Stimulated activated CD4-positive, alpha-beta T cell treated with anti-CD3 and anti-CD28 coated beads, Interleukin-2, amount 100 ng/mL, for 24 hours (primary cell): ENCODE measurements at places on chromosomes 7 and 10.

- no peak for DNase-seq
These were observed 381.3 kb downstream of the NRG3 start for GRCh38 chr10:82256275-82256674.

GRCh38 chr10:104318326-104318725, 19.9 kb downstream of the ITPRIP start:
- DNase-seq, result no peak

- DNase-seq, result no peak
These were observed 67.9 kb upstream of the AFAP1L2 start for GRCh38 chr10:114471906-114472876.

GRCh38 chr7:41574377-41574776, 128.5 kb downstream of the INHBA start:
- DNase-seq, result no peak

DNA sequence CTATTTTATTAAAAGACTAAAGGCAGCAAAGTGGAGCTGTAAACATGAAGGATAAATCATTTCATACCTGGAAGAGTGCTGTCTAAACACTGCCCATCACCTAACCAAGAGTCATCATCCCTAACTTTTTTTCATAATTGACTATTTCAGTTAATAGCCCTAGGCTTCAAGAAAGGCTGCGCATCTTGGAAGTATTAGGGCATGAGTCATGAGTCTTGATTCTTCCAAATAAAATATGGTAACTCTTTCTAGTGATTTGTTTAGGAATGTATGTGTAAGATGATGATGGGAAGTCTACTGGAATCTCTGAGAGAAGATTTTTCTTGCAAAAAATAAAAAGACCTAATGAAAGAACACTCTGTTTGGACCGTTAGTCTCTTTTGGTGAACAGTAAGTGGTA, 207.7 kb upstream of the AHR start:
- no peak for DNase-seq

DNA sequence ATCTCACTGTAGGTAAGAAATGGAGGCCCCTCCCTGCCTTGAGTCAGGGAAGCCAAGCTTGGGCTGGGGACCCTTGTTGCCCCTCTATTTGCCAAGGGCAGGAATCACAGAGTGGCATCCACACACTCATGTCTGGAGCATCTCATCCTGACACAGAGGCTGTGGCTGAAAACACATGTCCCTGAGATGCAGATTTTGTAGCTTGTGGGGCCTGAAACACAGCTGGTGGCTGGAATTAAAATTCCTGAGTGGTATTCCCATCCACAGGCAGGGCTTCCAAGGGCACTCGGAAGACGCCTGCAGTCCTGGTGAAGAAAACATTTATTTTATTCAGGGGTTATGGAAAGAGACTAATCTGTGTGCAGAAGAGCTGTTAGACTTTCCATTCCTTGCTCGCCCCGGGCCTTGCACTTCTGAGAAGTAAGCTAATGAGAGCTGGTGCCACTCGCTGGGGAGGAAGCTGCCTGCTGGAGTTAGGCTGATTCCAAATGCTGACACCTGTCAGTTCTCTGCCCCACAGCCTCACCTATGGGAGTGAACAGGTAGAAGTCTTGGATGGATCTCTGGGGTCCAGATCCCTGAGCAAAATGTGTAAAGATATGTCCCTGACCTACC, 36.0 kb downstream of the C10orf120 start:
- DNase-seq, result no peak

- no peak for DNase-seq
These were observed 6.5 kb downstream of the TMEM184A start for GRCh38 chr7:1549357-1550004.

GRCh38 chr10:22340329-22341189, 4.7 kb upstream of the SPAG6 start:
- DNase-seq, result peak; percentile 66

GRCh38 chr10:32940321-32941301, 17.4 kb downstream of the ITGB1 start:
- DNase-seq, result no peak

DNA sequence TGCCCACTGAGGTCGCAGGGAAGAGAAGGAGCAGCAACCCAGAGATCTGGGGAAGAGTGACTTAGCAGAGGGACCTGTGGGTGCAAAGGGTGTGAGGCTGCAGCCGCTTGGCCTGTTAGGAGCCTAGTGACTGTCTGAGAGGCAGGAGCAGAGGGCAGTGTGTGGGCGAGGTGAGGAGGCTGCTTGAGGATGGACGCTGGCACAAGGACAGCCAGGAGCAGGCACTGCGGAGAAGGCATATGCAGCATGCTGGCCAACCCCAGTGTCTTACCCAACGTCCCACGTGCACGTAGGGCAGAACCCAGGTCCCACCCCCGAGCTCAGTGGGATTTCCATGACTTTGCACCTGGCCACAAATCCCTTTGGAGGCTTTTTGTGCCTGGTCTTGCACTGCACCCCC, 54.1 kb downstream of the C10orf105 start:
- DNase-seq, result no peak

GRCh38 chr10:35696392-35697287, 54.5 kb upstream of the FZD8 start:
- DNase-seq, result no peak

DNA sequence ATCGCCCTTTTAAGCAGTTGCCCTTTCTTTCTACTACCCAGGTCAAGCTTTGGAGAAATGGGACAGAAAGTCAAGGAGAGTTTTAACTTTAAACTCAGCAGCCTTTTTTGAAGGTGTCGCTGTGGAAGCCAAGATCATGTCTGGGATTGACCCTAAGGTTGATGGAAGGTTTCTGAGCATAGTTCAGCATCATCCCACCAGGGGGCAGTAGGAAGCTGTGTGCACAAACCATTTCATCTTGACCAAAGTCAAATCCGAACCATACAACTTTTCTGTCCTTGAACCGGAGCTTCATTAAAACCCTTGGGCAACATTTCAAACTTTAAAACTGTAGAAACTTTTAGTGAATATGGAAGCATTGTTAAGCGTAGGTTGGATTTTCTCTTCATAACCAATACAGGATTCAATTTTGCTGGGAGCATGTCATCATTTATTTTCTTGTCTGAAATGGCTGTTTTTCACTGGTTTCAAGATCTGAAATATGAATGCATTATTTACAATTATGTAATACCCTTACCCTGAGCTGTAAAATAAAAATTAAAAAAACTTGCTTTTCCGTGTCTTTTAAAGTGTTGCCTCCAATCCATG, 214.4 kb upstream of the KIAA1217 start:
- DNase-seq, result peak; percentile 31

DNA sequence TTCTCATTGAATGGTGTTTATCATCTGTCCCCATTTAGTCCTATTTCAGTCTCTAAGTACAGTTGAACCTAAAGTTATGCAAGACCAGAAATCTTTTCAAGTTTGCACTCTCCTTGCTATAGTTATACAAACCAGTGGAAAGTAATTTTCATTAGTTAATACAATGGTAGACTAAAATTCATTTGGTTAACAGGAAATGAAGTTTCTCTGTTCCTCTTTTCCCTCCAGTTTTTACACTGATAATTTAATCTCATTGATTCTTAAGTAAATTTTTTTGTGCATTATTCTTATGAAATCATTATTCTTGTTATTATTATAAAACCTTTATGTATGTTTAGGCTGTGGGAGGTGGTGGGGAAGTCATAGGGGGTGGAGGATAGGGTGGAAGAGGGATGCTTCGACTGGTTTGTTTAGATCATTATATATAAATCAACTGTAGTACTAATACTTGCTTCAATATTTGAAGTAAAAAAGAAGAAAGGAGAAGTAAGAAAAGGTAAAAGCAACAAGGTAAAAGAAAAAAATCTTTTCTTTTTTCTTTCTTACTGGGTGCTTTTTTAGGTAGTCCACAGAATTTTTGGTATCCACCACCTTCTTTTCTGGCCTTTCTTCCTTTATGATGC, 104.1 kb downstream of the GPR85 start:
- no peak for DNase-seq

DNA sequence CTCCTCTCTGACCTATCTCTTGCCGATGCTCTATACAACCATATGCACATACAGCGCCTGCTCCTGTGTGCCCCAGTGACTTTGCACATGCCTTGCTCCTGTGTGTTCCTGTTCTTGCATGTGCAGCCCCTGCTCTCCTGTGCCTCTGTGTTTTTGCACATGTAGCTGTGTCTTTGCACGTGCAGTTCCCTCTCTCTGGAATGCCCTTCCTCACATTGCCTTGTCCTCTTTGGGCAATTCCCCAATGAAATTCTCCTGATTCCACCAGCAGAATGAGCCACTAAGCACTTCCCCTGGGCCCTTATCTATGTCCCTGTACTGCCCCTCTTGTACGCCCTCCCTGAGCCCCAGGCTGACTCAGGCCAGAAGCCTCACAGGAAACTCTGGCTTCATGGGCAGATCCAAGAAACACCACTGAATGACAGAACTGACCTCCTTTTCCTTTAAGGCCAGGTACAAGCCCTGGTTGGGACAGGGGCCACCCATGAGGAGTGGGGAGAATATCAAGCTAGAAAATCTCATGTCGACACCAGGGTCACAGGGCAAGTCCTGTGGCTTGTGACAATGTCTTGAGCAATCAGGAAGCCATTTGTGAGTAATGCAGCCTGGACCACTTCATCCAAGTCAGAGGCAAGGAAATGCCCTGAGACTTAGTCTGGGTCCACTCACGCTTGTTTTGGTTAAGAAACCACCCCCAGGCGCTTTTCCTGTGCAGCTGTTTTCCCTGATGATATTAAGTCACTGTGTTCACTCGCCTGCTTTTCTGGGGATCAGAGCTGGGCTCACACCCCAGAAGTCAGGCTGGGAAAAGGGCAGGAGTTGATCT, 1.9 kb upstream of the ARHGAP22 start:
- DNase-seq, result no peak

GRCh38 chr7:3916146-3916545, 615.1 kb downstream of the SDK1 start:
- no peak for DNase-seq

DNA sequence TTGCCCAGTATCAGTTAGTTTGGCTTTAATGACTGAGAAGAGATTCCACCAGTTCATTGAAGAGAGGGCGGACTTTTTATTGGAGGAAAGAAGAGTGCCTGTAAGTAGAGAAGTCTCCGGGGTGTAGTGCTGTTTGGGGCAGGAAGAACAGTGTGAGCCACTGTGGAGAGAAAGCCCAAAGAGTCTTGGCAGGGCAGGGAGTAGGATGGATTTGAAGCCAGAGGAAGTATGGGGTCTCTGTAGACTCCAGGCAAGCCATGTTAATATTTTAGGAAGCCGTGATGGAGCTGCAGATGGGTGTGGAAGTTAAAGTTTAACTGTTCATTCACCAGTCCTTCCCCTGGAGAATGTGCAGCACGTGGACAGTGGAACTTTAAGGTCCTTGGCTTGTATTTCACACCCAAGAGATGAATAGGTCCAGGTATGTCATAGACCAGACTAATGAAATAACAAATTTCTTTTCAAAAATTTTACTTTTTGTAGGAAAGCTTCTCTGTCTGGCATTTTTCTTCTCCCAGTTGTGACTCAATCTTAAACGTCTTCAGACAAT, 54.1 kb downstream of the TCF7L2 start:
- DNase-seq, result no peak

- no peak for DNase-seq
These were observed 184.7 kb upstream of the IMMP2L start for GRCh38 chr7:111746950-111747349.

GRCh38 chr7:105743351-105744090, 132.9 kb downstream of the ATXN7L1 start:
- no peak for DNase-seq

DNA sequence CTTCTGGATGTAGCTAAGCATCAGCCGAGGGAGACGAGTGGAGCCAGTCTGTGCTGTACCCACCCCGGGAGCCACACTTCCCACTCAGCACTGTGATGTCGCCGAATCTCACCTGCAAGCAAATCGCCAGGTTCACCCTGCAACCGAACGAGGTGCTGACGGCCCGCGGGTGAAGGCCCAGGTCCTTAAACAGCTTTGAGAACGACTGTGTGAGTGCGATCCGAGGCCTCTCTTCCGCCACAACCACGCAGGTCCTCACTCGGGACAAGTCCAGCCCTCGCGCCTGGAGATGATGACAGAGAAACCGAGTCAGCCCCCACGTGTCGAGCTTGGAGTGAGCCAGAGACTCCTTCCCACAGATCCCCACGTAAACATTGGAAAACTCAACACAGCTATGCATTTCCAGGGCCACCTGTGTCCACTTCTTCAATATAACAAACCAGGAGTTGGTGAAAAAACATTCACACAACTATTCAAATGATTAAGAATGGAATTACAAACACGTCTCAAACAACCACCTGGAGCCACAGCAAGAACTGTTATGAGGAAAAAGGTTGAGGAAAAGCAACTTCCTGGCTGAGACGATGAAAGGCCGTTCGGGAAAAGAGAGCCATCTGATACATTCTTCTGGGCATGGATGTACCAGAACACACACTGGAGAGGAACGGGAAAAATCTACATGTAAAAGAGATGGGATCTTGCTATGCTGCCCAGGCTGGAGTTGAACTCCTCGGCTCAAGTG, 191.8 kb downstream of the ZMYND11 start:
- no peak for DNase-seq

DNA sequence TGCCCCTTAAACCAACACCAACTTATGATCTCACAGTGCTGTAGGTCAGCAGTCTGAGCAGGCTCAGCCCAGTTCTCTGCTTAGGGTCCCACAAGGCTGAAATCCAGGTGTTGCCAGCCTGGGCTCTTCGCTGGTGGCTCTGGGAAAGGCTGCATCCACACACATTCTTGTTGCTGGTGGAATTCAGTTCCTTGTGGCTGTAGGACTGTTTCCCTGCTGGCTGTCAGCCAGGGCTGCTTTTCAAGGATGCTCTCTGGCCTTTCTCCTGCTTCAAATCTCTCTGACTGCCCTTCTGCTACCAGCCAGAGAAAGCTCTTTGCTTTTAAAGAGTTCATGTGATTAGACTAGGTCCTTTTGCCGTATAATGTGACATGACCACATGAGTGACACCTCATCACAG, 15.3 kb downstream of the POLL start:
- DNase-seq, result no peak

DNA sequence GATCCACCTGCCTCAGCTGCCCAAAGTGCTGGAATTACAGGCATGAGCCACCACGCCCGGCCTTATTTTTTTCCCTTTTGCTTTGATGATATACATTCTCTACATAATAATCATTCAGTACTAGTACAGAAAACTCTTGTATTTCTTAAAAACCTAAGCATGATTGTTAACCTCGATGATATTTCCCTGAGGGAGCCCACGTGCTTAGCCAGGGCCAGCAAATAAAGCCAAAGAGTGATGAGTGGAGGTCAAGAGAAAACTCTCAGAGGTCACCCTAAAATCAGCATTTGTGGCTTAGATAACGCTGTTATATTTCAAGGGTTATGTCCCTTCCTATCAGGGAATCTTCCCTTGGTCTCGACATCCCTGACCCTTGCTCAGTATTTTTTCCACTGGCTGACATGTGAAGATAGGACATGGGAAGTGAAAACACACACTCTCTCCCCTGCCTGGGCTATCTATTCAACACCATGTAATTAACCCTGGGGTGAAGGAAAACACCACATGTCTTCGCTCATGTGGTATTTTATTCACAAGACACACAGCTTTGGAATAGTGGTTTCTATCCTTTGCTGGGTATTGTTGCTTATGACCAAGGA, 12.6 kb downstream of the FAM200A start:
- no peak for DNase-seq

- DNase-seq, result no peak
These were observed 375 bp upstream of the GATAD1 start for GRCh38 chr7:92446869-92447344.

- DNase-seq, result no peak
These were observed 55.9 kb upstream of the EMX2 start for GRCh38 chr10:117486606-117487005.

- no peak for DNase-seq
These were observed 63.4 kb downstream of the OSBPL3 start for GRCh38 chr7:24916463-24917040.
